Activated CD4-positive, alpha-beta memory T cell treated with anti-CD3 and anti-CD28 coated beads for 36 hours (primary cell): ENCODE measurements at places on chromosomes 5 and 9. TPM values are rescaled to one million over a fixed set of nuclear protein-coding genes. Genes with fewer than 3 reads are reported as not detected.

GRCh38 chr9:12956805-12957204 is 182.0 kb downstream of the LURAP1L start:
- DNase-seq: no peak

DNA sequence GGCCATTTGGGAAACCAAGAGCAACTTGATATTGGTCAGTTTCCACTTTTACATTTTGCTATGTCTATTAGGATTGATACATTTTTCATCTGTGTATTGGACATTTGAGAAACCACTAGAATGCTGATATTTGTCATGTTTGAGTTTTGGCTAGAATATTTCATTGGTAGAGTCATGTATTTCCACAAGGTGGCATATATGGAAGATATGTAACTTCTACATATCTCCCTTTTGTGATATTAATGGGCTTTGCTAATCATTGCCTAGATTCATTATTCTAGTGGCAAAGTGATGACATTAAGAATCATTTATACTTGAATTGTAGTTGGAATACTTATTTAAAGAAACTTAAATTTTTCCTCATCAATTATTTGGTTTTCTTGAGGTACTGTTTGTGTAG is 692.9 kb upstream of the EDIL3 start:
- DNase-seq: no peak

DNA sequence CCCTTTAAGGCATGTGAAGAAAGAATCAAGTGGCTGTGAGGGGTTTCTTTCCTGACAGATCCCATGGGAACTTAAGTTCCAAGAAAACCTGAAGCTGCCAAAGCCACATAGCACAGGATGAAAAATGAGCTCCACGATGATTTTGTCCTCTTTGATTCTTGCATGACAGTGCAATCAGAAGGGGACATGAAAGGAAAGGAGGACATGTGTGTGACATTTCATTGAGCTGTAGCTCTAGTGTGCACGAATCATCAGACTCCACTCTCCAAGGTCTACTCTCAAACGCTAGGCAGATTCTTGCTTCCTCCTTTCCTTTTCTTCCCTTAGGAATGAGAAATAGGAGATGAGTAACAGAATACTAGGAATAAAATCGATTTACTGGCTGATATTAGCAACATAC is 142.0 kb downstream of the ZNF608 start:
- DNase-seq: no peak

PCDHGC4 gene
- not detected for total RNA-seq
